Brain (organoid and tissue), 16 donors: ENCODE measurements at places on chromosomes 4 and X.
A peak's percentile ranks its signal among the peaks of the same experiment; 100 is the strongest.

DNA sequence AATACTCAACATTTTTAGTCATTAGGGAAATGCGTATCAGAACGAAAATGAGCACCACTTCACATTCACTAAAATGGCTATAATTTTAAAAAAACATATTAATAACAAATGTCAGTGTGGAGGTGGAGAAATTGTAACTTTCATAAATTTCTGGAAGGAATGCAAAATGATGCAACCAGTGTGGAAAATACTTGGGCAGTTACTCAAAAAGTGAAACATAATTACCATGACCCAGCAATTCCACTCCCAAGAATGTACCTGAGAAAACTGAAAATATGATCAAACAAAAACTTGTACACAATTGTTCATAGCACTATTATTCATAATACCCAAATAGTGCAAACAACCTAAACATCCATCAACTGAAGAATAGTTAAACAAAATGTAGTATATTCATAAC lies 76.1 kb upstream of the FAM241A start:
- DNase-seq, result no peak

DNA sequence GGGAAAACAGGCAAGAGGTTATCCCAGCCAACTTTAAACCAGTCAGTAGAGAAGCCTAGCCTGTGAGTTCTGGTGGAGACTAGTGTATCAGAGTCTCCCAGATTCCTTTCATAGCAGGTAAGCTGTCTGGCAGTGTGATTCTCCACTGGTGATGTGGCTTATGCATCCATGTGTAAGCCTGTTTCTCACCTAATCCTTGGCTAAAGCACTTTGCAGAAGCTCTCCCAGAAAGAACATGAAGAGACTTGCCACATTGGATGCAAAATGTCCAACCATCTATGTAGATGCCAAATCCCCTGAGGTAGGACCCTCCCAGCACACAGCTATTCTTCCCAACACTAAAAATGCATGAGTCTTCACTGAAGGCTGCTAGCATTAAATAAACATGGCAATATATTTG lies 111.7 kb downstream of the CHRNA9 start:
- no peak for DNase-seq

- peak; percentile 69 for DNase-seq
Observed at GRCh38 chr4:20544645-20545044, 155.6 kb upstream of the PACRGL start.

GRCh38 chrX:106952988-106953387 lies 32.8 kb downstream of the CLDN2 start:
- peak; percentile 13 for DNase-seq

- DNase-seq, result no peak
Observed at GRCh38 chrX:53471346-53471745, 37.2 kb upstream of the HSD17B10 start.

- no peak for DNase-seq
Observed at GRCh38 chrX:151505796-151506195, 57.7 kb upstream of the PASD1 start.

- DNase-seq, result no peak
Observed at GRCh38 chr4:117777721-117778120, 256.6 kb upstream of the NDST3 start.

DNA sequence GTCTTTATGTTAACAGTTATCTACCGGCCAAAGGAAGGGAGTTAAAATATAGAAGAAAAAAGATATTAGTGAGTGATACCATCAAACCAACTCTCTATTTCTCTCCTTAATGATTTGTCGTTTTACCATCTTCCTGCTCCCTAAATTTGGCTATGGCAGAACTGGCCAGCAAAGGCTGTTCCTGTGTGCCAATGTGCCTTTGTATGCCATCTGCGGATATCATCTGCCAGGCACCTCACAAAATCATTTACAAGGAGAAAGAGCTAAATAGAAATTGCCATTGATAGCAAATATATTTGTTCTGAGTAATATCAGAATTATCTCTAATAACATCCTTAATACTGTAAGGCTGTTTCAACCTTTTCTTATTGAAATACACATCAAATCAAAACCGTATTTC lies 22.4 kb downstream of the GPM6A start:
- peak; percentile 97 for DNase-seq

DNA sequence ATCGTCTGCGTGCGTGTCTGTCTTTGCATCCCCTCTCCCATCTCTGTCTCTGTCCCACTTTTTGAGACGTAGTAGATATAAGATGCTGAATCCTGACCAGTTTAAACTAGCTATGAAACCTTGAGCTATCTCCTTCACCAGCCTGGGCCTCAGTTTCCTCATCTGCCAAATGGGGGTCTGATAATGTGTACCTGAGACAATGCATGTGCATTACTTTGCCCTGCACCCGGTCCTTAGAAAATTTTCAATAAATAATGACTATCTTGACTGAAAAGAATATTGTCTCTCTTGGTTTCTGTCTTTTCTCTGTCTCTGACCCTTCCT lies 602 bp downstream of the KANTR start:
- DNase-seq, result no peak

DNA sequence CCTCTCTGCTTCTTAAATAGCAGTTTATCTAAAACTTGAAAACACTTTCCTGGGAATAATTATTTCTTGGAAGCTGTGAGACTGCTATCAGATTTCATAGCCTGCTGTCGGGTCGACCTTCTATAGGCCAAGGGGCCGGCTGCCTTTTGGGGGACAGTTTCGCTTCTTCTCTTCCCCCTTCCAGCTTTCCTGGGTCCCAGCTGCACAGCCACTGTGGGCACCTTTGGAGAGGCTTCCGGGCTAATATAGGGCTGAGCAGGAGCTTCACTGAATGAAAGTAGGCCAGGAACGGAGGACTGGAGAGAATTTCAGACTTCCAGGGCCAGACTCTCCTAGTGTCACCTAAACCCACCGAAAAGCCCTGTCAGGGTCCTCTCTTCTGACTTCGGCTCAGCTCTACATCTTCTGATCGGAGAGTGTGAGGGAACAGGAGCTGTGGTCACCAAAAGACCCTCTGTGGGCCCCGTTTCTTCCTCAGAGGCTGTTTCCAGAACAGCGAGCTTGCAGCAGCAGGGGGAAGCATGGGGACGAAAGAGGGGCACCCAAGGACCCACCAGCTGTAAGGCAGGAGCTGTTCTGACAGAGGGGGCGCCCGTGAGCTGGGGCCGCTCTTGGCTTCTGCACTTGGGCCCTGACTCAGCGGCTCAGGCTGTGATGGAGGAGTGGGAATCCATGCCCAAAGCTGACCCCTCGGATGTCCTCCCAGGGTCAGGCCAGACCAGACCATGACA lies 620.6 kb downstream of the BCOR start:
- no peak for DNase-seq

DNA sequence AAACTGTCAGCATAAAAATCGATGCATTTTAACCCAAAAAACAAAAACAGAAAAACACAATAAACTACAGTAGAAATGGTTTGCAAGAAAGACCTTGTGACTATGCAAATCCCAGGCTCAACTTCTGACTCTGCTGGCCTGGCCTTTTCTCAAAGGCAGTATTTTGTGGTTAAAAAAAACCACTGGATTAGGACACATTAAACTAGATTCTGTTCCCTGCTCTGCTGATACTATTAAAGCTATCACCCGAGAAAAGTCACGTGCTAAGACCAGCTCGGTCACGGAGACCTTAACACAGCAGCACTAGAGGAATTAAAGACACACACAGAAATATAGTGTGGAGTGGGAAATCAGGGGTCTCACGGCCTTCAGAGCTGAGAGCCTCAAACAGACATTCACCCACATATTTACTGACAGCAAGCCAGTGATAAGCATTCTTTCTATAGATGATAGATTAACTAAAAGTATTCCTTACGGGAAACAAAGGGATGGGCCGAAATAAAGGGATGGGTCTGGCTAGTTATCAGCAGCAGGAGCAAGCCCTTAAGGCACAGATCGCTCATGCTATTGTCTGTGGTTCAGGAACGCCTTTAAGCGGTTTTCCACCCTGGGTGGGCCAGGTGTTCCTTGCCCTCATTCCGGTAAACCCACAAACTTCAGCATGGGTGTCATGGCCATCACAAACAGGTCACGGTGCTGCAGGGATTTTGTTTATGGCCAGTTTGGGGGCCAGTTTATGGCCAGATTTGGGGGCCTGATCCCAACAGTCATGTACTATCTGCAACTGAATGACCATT lies 16.1 kb downstream of the CBR4 start:
- no peak for DNase-seq

DNA sequence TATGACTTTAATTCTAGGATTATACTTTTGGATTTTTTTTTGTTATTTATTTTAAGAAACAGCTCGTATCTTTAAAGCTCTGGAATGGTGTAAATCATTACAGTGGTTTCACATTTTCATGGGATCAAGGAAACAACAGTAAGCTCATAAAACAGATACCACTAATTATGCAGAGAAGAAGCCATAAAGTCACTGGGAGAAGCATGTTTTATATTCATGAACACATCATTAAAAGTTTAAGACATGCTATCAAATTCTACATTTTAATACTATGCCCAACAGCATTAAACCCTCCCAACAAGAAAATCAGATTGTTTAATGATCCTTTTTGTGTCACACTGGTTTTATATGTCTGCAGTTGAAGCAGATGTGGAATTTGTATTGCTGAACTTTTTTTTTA lies 149.9 kb downstream of the FBXO8 start:
- DNase-seq, result no peak

DNA sequence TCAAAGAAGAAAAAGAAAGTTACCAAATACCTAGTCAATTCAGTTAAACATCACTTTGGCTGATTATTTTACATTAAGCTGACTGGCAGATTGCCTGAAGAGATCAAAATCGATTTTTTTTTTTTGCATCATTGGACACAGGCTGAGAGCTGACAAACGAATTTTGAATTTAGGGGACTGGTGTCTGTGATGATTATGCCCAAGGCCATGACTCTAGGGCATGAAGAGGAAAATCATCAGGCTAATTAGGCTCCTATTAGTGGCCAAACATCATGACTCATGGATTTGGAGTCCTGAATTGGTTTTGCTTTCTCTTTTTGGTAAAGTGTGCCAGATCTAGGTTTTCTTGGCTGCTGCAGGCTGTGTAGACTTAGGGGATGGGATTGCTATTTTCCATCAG lies 829.3 kb upstream of the LCORL start:
- no peak for DNase-seq

- DNase-seq, result no peak
Observed at GRCh38 chr4:71526637-71527406, 188.0 kb downstream of the SLC4A4 start.

DNA sequence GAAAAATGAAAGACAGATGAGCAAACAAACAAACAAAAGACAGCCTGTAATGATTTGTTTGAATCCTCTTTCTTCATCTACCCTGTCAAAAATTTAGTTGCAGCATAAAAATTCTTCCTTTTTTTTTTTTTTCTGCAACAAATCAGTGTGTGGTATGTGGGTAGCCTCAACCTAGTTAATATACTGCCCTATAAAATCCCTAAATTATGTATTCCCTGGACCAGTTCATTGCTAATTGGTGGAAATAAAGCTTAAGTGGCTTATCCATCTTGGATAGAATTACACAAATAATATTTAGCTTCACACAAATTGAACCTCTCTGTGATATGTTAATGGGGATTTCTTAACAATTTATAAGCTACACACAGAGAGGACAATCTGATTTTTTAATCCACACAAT lies 208.4 kb downstream of the NDST4 start:
- no peak for DNase-seq

DNA sequence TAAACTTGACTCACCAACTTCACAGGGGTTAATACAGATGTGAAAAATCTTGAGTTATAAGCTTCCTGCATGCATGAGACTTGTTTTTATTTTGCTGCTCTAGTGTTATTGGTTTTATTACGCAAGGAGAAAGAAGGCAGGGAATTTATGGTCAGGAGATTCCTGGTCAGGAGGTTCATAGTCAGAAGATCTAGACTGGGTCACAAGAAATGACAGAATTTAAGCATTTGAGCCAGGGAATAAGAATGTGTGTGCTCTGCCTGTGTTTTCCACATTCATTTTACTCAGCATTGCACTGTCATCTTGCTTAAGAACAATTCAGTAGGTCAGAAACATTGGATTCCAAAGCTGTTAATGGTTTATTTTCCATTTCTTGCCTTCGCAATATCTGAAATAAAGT lies 2522.1 kb downstream of the ARAP2 start:
- DNase-seq, result no peak

GRCh38 chrX:17014216-17014615 lies 67.8 kb downstream of the REPS2 start:
- DNase-seq, result no peak
